ENCODE measurements at places on chromosomes 5 and 9. TPM values are rescaled to one million over a fixed set of nuclear protein-coding genes. Genes with fewer than 3 reads are reported as not detected.

- no peak for DNase-seq
Measured at GRCh38 chr5:28468166-28468565, 1429.8 kb upstream of the CDH9 start.

DNA sequence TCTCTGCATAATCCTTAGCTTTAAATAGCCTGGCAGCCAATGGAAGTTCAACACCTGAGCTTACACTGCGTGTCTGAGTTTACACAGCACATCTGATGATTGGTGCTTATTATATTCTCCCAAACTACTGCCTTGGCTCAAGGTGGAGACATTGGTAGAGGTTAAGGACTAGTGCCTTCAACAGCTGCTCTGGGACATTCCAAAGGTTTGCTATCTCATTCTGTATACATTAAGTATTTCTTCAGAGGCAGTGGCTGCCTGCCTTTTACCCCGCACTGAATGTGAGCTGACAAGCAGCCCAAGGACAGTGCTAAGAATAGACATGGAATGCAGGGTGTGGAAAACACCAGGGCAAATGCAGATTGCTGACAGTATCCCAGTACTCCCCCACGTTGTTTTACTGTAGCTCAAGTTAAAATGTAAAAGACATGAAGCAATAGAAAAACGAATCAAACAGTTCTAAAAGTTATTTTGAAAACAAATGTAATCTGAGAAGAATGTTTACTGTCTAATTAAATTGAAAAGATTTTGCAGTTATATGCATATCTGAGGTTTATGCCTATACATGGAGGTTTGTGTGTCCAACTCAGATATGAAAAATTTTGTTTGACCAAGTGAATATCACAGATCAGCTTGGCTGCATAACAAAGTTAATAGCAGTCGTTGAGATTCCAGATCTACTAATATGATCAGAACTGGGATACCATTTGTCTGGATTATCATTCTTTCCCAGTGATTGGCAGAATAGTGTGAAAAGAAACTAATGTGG, 1.8 kb downstream of the HSPB3 start:
- no peak for DNase-seq

Gene ZCCHC10
- polyA plus RNA-seq: 54.0 TPM

Gene SCGB3A2
- polyA plus RNA-seq: not detected

GRCh38 chr5:88551724-88552345, 283.2 kb upstream of the TMEM161B start:
- no peak for DNase-seq

GRCh38 chr9:11701706-11702105, 991.5 kb upstream of the TYRP1 start:
- no peak for DNase-seq

Gene MELK
- 2.5 TPM for polyA plus RNA-seq

Gene GRM6
- polyA plus RNA-seq: not detected

- DNase-seq: no peak
Measured at GRCh38 chr9:113428062-113428615, 17.6 kb downstream of the C9orf43 start.

Gene ARHGEF37
- 0.55 TPM for polyA plus RNA-seq

Gene ZFP2
- polyA plus RNA-seq: 0.23 TPM

DNA sequence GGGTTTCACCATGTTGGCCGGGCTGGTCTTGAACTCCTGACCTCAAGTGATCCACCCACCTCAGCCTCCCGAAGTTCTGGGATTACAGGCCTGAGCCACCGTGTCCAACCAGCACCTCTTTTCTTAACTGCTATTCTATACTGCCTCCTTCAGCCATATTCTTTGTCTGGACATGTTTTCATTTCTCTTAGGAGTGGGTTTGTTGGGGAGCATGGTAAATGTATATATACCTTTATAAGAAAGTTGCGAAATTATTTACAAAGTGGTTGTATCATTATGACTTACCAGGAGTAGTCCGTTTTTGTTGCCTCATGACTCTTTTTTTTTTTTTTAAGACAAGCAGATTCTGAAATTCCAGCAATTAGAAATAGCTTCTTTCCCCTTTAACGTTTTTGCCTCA, 38.7 kb downstream of the CDC42SE2 start:
- no peak for DNase-seq

- DNase-seq: no peak
Measured at GRCh38 chr5:124494540-124495116, 251.8 kb downstream of the ZNF608 start.

Gene PIGO
- 30.4 TPM for polyA plus RNA-seq

DNA sequence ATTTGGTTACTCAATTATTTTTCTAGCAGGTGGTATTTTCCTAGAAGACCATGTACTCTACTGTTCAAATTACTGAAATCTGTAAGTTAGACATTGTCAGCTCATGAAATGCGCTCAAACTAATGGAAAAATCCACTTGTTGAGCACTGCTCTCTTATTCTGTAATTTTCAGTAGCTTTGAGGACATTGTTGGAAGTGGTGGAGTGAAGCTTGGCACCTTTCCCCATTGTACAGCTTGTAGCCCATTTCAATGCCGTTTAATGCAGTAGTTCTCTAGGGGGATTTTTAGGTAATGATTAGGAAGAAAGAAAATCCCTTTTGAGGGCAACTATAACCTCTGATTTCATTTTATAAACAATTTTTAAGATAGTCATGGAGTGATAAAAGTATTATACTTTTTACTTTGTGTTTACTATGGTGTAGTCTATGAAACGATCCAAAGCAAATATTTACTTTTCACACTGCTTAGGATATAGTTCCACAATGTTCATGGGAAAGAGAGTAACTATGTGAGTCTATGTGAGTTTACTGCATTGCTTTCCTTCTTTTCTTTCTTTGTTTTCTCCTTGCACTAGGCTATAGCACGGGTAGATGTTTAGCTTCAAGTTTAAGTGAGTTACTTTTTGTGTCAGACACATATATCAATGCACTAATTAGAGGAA, 165.8 kb upstream of the ANKH start:
- DNase-seq: no peak

Gene CAVIN4
- polyA plus RNA-seq: not detected

- DNase-seq: no peak
Measured at GRCh38 chr5:43573058-43573457, 16.2 kb upstream of the PAIP1 start.

Gene OLFML2A
- not detected for polyA plus RNA-seq

DNA sequence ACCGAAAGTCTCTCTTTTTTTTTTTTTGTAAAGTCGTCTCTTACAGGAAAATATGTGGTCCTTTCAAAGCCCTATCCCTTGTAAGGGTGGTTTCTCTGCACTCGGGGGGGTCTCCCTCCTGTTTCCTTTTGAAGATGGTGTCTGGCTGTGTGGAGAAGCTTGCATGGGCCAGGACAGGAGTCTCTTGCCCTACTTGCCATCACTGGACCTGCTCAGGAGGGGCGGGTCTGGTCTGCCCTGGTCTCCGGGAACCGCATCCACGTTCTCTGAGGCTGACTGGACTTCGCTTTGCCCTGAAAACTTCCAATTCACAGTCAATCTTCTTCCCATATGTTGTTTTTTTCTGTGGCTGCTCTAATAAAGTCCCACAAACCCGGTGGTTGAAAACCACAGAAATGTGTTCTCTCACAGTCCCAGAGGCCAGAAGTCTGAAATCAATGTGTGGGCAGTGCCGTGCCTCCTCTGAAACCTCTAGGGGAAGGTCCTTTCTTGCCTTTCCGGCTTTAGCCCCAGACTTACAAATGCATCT, 92.9 kb upstream of the IER5L start:
- no peak for DNase-seq

DNA sequence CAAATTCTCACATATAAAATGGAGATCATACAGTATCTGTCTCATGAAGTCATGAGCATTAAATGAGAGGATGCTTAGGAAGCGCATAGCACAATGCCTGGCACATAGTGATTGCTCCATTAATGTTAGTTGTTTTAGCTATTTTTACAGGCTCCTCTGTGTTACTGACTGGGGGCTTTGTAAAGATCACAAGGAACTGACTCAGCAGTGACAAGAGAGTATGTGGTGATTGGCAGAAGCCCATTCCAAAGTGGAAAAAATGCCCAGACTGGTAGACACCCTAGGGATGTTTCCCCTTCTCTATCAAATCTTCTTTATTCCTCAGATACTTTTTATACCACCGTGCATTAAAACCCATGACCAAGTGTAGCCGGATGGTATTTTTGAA, 33.5 kb downstream of the ABLIM3 start:
- no peak for DNase-seq

All from CD4-positive, CD25-positive, alpha-beta regulatory T cell (primary cell).